Islet precursor cell (in vitro differentiated cells): ENCODE measurements at places on chromosomes 2 and 18.

DNA sequence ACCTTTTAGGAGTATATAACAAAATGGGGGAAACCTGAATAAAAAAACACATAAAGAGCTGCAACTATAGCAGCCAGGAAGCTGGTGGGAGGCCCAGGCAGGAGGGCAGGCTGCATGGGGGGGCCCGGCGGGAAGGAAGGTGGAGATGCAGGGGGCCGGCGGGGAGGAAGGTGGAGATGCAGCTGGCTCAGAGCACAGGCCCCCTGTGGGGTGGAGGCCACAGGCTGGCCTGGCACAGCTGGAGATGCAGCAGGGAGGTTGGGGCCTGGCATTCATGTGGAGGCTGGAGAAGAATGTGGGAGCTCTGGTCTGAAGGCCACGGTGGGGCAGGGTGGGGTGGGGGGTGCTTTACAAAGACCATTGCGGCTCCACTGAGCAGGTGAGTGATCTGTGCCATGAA lies 31.4 kb downstream of the FAM228A start:
- DNase-seq: no peak

GRCh38 chr2:121502246-121502645 lies 28.4 kb upstream of the RNU4ATAC start:
- DNase-seq: no peak

GRCh38 chr2:70977605-70978205 lies 725 bp upstream of the ANKRD53 start:
- DNase-seq: peak; percentile 46

GRCh38 chr2:74847070-74847858 lies 13.3 kb downstream of the HK2 start:
- no peak for DNase-seq

GRCh38 chr2:207317378-207317984 lies 151.7 kb upstream of the KLF7 start:
- DNase-seq: no peak

DNA sequence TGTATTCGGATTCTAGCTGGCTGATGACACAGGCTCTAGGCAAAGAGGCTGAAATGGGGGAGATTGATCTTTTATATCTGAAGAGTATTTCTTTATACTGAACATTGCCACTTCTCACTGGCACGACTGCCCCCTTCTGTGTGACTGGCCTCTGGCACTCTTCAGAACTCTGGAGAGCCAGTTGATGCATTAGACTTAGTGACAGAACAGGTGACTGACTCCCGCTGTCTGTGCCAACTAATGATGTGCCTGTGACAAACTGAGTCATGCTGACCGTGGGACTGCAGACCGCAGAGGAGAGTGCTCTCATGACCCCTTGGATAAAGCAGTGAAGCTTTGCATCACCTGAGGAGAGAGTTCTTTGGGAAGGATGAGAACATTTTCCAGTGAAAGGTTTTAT lies 14.4 kb downstream of the MGAT5 start:
- no peak for DNase-seq

GRCh38 chr2:167749660-167750059 lies 497.7 kb downstream of the STK39 start:
- DNase-seq: no peak
